ENCODE measurements at places on chromosomes 13 and 19. TPM values are rescaled to one million over a fixed set of nuclear protein-coding genes. Genes with fewer than 3 reads are reported as not detected.

- DNase-seq = no peak
Measured at GRCh38 chr19:54523403-54523802, 20.8 kb downstream of the LAIR2 start.

Gene LILRB5
- total RNA-seq = under 0.01 TPM

Gene LIN37
- 11.6 TPM for total RNA-seq

DNA sequence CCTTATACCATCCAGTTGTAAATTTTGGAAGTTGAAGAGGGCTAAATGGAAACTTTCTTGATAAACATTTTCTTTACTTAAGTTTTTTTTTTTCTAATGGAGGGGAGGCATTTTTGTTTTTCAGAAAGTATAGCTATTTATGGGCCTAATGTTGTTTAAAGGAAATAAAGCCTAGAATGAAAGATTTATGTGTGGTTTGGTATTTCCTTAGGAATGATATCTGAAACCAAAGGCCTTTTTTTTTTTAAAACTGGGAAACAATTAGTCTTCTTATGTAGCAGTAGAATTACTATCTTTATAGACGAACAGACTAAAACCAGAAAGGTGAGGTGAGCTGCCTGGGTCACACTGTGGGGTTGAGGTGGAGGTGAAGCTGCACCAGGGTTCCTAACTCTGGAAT, 80.1 kb downstream of the ESD start:
- no peak for DNase-seq

- DNase-seq = no peak
Measured at GRCh38 chr19:33493401-33494275, 28.0 kb downstream of the PEPD start.

Gene MADCAM1
- 0.27 TPM for total RNA-seq

DNA sequence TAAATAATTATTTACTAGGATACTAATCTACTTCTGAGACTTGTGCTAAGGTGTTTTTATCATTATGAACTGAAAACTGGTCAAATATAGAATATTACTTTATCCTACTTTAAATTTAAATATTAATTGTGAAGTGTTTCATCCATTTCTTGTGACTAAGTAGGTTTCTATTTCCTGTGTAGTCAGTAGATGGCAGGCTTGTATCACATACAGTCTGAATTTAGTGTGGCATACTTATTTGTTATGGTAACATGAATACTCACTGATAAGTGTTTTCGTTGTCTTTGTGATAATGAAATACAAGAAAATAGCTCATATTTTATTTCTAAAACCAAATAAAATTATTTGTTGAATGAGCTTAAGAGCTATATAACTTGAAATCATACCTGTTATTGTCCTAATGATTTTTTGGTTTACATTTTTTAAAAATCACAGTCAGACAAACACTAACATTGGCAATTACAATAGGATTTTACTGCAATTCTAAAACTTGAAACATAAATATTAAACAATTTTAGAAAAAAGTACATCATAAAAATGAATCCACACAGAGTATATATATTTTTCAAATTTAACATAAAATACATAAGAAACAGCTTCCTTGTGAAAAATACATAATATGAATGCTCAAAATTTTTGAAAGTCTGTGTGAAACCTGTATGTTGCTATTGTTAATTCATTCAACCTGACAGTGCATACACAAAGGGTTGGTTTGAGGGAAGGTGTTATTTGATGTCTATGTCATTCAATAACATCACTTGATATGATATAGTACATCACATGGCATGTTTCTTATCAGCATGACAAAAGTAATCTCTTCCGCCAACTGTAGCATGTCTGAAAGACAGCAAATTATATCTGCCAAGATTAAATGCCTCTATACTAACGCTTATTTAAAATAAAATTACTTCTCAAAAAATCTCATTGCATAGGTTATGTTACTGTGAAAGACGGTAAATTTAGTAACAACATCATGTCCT, 904.8 kb upstream of the PCDH20 start:
- DNase-seq = peak; percentile 21
